ENCODE measurements at places on chromosomes 1 and 21. TPM values are rescaled to one million over a fixed set of nuclear protein-coding genes. Genes with fewer than 3 reads are reported as not detected.

GRCh38 chr1:41350055-41350378, 11.2 kb upstream of the FOXO6 start:
- no peak for DNase-seq

GRCh38 chr1:33692206-33693188, 171.4 kb upstream of the HMGB4 start:
- DNase-seq, result no peak

- no peak for DNase-seq
Observed at GRCh38 chr1:30810416-30811080, 53.0 kb upstream of the LAPTM5 start.

DNA sequence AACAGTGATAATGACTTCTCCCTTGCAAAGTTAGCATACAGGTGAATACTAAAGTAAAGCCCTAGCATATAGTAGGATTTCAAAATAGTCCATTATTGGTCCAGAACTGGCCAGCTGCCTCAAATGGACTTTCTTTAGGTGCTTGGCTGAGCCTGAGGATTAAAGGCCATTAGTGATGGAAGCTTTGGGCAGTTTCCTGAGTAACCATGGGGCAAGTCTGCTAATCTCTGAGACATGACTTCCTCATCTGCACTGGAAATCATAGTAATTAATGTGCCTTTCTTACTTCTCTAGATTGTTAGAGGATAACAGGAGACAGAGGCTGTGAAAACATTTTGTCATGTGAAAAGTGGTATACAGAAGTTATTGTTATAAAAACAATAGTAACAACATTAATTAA, 156.5 kb upstream of the UBE2U start:
- DNase-seq, result no peak

DNA sequence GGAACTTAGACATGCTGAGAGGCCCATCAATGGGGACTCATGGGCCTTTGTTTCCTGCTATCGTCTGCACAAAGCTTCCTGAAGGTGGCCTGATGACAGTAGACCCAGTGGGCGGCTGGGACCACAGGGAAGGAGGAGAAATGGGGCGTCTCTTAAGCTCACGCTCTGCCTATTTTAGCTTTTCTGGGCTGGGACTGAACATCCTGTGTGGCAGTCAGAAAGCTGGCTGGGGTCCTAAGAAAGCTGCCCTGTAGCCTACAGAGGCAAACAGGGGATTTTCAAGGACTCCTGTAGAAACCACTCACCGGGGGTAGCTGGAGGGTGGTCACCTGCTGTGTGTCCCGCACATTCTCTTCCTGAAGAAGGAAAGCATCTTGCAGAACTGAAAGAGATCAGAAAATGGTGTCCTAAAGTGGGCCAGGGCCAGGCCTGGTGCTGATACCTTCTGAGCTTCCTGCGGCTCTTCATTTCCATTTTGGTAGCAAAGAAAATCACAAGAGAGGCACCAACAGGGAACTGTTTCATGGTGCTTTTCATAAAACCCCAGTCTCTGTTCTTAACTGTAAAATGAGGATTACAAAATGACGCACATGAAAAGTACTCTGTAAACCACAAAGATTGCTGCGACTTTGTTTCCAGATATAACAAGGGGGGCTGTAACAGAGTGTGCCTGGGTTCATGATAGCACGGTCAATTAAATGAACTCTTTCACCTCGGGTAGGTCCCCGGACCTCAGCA, 8.6 kb downstream of the ZNF496 start:
- DNase-seq, result no peak

DNA sequence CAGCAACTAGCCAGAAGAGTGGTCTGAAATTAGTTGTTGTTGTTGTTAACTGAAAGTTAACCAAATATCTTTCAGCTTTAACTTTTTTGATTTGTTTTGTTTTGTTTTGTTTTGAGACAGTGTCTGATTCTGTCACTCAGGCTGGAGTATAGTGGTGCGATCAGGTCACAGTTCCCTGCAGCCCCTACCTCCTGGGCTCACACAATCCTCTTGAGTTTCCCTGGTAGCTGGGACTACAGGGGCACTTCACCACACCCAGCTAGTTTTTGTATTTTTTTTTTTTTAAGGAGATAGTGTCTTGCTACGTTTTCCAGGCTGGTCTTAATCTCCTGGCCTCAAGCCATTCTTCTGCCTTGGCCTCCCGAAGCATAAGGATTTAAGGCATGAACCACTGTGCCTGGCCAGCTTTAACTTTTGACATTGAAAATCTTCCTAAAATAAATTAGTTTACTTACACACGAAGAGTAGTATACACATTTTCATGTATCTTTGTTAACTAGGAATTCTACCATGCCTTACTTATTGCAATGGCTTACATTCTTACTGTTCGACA, 45.0 kb downstream of the GNG12 start:
- no peak for DNase-seq

NEGR1 gene
- 4.1 TPM for total RNA-seq

HES4 gene
- total RNA-seq, result 36.8 TPM

FCER1G gene
- 8.6 TPM for total RNA-seq
